BJ (cell line): ENCODE measurements at places on chromosomes 12 and 14.

DNA sequence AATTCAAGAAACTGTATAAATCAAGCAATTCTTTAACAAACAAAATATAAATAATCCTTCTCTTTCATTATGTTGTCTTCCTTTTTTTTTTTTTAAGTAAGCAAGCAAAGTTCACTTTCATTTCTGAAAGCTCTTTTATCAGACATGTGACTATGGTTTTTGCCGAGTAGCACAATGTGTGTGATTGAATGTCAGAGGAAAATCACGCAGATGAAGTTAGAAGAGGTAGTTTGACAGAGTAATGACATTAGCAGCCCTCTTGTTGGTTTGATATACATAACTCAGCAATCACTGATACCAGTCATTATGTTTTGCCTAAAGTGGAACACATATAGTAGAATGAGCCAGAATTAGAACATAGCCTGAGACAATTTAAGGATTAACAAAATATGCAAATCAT is 19.0 kb downstream of the ALX1 start:
- DNase-seq = no peak

DNA sequence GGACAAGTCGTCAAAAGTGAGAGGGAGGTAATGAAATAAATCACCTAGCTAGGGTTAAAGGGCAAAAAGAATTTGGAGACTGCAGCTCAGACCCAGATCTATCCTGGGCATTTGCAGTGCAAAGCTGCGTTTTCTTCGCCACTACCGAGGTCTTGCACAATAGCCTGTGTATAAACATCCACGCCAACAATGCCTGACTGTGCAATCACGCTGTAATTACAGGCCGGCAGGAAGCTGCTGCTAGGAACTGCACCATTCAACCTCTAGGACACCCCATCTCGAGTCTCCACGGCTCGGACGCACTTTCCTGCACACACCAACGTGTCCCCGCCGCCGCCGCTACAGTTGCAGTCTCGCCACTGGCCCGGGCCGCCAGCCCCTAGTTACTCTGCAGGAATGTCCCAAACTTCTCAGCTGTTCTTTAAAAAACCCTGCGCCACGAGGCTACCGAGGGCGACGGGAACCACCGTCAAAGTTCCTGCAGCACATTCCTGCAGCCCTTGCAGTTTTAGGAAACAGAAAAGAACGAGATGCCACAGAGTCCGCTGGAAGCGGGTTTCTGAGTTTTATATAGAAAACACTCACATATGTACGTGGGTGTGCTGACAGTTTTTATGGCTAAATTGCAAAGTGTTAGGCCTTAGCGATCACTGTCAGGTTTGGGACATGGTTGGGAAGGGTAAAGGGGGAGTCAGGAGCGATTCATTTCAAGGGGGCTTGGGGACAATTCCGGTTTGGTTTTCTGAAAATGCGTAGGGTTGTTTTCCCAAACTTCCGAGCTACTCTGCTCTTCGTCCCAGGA is 65.6 kb upstream of the PTGR2 start:
- DNase-seq = peak; percentile 56

- no peak for DNase-seq
Observed at GRCh38 chr12:78746001-78746400, 118.6 kb upstream of the SYT1 start.

DNA sequence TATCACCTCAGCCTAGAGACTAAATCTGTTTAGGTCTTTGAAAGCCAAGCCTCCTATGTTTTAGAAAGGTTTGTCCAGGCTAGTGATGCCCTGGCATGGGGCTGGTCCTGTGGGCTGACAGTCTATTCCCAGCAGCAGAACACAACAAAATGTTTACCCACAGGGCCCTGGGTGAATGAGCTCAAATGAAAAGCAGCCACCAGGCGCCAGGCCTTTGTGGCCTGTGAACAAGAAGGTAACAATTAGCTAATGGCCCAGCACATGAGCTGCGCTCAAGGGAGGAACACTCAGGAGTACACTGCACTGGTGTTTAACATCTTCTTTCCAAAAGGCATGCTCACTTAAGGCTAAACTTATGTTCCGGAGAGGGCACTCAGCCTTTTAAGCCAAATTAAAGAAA is 202.2 kb downstream of the MON2 start:
- DNase-seq = no peak

DNA sequence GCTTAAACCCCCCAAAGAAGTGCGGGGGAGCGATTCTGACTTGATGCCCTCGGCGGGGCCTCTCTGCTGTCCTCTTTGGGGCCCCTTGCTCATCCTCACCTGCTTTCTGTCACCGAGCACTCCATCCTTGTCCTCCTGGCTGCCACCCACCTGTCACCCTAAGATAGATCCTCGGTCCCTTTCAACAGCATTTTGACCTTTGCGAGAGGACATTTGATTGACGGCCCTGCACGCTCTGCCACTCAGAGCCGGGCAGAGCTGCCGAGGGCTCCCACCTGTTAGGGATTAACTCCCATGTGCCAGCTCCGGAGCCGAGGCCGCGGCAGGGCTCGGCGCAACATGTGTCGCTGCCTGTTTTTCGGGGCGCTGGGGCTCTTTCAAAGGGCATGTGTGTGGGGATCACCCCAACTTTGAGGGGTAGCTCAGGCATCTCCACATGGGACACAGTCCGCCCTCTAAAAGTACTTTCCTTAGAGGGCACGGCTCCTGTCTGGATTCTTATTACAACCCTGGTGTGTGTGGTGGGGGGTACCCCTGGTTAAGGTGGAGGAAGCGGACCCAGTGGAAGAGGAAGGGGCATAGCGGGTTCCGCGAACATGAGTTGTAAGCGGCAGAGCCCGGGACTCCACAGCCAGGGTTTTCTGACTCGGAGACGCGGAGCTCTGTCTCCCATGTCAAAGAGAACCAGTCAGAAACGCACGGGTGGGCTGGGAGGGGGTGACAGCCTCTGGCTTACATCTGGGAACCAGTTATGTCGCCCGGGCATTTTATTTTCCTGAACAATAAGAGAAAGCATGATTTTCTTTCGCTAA is 811 bp upstream of the MEG3 start:
- DNase-seq = no peak

DNA sequence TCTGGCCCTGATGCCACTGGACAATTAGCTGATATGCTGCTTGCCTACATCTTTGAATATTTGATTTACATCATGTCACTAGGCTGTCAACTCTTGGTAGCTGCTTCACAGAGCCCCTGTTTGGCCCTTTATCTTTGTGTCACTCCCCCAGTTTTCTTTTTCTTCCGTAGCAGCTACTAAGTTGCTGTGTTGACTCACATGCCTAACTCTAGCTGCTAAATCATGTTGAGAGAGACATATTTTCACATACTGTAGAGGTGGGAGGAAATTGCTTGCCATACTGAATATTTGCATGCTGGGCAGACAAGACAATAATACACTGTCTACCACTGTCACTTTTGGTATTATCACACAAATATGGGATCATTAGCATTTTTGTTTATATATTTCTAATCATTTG is 147.1 kb upstream of the NOVA1 start:
- no peak for DNase-seq

DNA sequence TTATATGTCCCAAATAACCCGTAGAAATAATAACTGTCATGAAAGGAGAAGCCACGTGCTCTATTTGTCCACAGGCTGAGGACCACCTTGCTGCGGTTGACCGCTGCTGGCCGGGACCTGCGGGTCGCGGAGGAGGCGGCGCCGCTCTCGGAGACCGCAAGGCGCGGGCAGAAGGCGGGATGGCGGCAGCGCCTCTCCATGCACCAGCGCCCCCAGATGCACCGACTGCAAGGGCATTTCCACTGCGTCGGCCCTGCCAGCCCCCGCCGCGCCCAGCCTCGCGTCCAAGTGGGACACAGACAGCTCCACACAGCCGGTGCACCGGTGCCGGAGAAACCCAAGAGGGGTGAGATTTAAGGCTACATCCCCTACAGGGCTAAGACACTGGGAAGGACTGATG is 21.0 kb downstream of the RPGRIP1 start:
- no peak for DNase-seq

- no peak for DNase-seq
Observed at GRCh38 chr14:63204407-63205043, at the start of gene RHOJ. RHOJ (plus strand) TSS chr14:63204443; CDS start chr14:63204870, 427 bp downstream.

- DNase-seq = no peak
Observed at GRCh38 chr12:76275511-76276093, 72.6 kb downstream of the BBS10 start.

DNA sequence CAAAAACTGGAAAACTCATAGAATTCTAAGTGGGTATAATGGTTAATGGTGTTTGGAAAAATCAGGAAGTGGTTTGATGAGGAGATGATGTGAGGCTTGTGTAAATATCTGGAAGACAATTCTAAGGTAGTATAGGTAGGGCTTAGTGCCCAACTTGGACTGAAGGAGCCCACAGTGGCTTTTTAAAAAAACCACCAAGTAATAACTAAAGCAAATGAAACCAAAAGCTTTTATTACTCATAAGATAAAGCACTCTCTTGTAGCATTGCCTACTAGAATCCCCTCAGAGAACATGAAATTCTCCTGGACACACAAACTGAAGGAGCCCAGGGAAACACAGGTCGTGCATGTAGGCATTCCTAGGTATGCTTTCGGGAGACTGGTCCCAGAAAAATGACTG is 324.5 kb downstream of the NELL2 start:
- DNase-seq = no peak

DNA sequence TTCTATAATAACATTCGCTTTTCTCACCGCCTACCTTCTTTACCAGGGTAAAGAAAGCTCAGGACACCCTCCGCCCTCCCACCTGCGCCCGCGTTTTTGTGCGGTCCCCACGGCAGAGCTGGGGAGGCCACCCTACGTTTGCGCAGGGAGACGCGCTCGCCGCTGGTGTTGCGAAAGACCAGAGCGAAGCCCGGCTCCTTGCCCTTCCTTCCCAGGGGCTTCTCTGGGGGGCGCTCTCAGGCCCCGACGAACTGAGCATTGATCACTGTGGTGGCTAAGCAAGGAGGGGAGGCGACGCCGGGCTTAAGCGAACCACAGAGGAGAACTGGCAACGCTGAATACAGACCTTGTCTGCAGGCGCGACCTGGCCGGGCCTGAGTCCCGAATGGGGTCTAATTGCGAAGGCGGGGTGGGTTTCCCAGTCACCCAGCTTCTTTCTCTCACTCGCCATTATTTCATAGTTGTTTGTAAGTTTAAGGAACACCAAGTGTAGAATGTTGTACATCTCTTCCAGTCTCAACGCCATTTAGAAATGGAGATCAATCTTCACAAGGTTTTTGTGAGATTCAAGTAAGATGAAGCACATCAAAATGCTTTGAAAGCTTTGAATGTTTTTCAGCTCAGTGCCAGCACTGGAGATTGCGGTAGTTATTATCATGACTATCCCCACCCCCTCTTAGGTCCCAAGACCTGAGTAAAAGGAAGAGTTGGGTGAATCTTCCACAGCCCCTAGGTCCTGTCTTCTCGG is 1.7 kb upstream of the NKX2-1 start:
- DNase-seq = no peak

- DNase-seq = no peak
Observed at GRCh38 chr14:79660053-79660939, 551.0 kb downstream of the DIO2 start.

DNA sequence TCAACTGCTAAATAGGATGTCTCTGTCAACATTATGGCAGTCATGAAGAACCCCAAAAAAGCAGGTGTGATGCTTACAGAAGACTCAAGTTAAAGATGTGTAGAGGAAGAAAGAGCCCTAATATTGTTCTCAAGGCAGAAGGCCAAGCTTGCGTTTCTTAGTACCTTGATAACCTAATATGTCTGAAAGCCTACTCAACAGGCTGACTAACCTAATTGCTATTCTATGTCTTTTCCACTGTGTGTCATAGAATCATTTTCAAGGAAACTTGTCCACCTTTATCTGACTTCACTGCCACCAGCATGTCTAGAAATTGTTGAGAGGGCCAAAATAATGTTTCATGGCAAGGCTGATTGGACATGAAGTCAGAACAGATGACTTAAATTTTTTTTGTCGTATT is 373.2 kb downstream of the BTG1 start:
- DNase-seq = no peak

- DNase-seq = no peak
Observed at GRCh38 chr14:29242755-29243754, 476.5 kb downstream of the FOXG1 start.

GRCh38 chr12:12915656-12916055 is 24.3 kb downstream of the GPRC5A start:
- no peak for DNase-seq

GRCh38 chr12:132118876-132119275 is 25.2 kb downstream of the DDX51 start:
- no peak for DNase-seq

GRCh38 chr12:49920915-49921286 is 17.2 kb upstream of the FAIM2 start:
- no peak for DNase-seq

- no peak for DNase-seq
Observed at GRCh38 chr14:36001936-36002335, 174.6 kb downstream of the PTCSC3 start.

GRCh38 chr12:104605685-104606084 is 148.9 kb downstream of the CHST11 start:
- DNase-seq = peak; percentile 4

DNA sequence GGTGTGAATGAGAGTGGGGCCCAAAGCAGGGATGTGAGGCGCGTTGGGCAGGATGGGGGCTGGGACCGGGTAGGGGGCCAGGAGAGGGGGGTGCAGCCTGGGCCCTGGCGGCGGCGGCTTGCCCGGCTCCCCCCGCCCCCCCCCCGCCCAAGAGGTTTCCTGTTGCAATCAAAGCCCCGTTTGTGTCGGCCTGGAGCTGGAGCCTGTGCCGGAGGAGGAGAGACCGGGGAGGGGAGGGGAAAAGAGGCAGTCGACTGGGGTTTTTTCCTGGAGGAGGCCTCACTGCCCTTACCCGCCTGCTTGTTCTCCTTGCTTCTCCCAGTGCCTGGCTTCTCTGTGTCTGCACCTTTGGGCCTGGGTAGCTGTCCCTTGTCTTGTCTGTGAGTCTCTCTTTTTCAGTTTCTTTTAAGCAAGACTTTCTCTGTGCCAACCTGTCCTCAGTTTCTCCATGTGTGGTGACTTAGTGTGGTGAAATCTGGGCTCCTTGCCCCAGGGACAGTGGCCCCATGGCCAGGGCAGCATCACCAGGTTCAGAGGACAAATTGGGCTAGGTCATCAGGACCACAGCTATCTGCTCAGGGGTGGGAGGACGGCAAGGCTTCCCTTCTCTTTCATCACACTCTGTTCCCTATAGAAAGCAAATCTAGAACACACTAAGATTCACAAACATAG is 8.5 kb downstream of the RARG start:
- DNase-seq = no peak

DNA sequence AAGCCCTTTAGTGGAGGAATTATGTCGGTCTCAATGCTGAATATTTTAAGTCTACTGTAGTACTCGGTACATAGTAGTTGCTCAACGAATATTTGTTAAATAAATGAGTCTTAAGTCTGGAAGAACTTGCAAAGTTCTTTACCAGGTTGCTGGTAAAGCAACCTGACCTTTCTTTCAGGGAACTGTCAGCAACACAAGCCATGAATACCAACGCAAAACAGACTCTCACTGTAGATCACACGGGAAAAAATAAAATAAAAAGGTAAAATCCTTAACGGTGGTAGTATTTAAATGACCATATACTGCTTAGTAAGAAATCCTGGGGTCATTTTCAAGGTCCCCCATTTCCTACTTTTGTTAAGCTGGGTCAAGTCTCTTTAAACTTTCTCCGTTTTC is 447 bp upstream of the NUBPL start:
- no peak for DNase-seq

GRCh38 chr12:113788020-113788856 is 177.9 kb downstream of the RBM19 start:
- DNase-seq = no peak

- no peak for DNase-seq
Observed at GRCh38 chr14:25630447-25630846, 580.5 kb upstream of the STXBP6 start.

- no peak for DNase-seq
Observed at GRCh38 chr14:26959972-26960660, 362.3 kb upstream of the NOVA1 start.
